ENCODE measurements at places on chromosomes 13 and 19.
A peak's percentile ranks its signal among the peaks of the same experiment; 100 is the strongest.

GRCh38 chr19:10503002-10503789, at the start of gene KEAP1:
Gene KEAP1, minus strand, starts transcription at chr19:10503356. Its CDS starts 3,323 bp downstream, at chr19:10500033.
- peak; percentile 41 for DNase-seq

DNA sequence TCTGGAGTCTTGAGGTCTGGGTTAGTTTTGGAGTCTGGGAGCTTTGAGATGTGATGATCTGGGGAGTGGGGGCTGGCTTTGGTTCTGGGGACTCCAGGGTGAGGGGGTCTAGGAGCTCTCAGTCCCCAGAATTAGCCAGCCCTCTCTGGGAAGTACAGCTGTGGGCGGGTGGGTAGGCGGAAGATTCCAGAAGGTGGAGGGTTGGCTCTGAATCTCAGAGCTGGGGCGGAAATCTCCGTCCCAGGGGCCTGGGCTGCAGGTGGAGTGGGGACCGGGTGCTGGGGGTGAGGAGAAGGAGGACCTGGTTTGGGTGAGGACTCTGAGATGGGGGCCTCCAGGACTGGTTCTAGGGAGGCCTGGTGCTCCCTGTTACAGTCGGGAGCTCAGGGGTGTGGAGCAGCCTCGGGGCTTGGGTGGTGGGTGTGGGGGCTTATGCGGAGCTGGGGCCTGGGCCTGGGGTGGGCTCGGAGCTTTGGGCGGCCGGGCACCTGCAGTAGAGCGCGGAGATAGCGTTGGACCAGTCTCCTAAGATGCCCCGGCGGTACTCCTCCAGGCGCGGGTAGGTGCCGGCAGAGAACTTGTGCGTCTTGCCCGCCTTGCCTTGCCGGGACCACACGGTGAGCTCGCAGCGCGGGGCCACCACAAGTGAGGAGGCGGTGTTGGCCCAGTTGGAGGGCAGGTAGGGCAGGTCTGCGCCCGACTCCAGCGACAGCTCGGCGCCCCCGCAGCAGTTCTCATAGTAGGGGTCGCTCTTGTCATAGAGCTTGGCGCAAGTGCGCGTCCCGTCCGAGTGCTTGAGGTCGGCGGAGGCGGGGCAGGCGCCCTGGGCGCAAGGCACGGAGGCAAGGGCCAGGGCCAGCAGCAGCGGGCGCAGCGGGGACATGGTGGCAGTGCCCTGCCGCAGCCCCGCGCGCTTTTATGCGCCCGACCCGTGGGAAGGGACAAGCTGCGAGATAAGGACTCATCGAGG, at the start of gene SYCN:
TSS of gene SYCN (minus strand) at position 892 of the 970 bp plus-strand sequence. CDS start at position 883, 9 bp downstream.
- DNase-seq, result no peak

- DNase-seq, result no peak
These were observed 276.3 kb upstream of the PRR20A start for GRCh38 chr13:56864451-56864850.

GRCh38 chr19:2701361-2702169, 929 bp downstream of the GNG7 start:
- DNase-seq, result no peak
